ENCODE measurements at places on chromosomes 4 and X.

DNA sequence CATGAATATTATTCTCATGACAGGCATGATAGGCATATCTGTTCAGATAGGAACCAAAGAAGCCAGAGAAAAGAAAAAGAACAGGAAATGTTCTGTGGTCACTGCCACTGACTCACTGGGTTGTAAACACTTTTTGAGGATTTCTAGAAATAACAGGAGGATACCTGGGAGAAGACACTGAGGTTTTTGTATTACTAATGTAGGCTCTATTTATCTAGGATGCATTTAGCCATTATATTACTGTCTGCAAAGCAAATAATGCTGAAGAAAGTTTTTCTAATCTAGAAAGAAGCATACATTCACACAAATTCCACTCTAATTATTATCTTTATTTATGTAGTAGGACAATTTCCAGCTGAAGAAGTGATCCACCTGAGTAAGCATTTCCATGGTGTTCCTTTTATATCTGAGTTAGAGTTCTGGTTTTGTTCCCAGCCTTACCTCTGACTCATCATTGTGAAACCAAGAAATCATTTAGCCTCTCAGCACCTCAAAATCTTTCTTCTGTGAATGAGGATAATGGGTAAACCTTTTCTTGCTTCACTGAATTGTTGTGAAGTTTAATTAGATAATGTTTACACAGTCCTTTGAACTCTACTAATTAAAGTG lies 40.2 kb upstream of the EPGN start:
- DNase-seq = no peak

GRCh38 chr4:84808332-84808731 lies 158.2 kb downstream of the WDFY3 start:
- no peak for DNase-seq

DNA sequence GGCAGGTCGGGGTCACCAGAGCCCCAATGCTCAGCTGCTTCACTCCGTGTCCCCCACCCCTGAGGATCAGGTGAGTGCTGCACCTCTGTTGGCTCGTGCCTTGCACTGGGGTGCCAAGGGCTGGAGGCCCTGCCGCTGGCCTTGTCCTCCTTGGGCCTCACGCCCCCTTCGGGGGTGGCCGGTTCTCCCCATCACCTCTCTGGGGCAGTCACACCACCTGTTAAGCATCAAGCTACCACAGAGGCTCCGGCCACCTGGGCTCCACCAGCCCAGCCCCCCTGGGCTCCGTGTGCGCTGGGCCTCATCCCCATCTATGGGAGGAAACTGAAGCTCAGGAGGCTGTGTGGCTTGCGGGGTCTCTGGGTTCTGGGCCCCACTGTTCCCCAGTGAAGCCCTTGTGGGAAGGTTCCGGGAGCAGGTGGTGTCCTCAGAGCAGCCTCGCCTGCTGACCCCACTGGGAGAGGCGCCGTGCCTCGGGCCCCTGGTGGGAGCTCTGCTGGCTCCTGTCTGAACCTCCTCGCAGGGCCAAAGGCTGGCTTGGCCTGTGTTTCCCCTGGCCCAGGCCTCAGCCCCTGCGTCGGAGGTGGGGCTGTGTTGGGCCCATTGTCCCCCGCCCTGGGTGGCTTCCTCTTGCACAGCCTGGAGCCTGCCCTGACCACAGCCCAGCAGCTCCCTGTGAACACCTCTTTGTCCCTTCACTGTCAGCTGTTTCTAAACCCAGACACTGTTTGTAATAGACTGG lies 30.8 kb downstream of the DOK7 start:
- no peak for DNase-seq

DNA sequence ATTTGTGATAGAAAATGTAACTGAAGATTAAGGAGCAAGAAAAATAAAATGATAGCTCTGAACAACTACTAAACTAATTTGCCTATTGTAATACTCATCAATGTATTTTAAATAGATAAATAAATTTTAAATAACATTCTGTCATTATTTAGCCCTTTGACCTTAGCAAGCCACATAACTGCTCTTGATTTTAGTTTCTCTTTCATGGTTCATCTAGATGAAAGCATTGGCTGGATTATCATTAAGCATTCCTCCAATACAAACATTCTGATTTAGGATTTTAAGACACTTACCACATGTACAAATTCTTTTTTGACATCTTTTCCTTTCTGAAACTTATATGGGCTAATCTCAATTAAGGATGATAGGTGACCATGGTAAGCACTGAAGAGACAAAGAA lies 8.5 kb downstream of the ETNPPL start:
- no peak for DNase-seq

DNA sequence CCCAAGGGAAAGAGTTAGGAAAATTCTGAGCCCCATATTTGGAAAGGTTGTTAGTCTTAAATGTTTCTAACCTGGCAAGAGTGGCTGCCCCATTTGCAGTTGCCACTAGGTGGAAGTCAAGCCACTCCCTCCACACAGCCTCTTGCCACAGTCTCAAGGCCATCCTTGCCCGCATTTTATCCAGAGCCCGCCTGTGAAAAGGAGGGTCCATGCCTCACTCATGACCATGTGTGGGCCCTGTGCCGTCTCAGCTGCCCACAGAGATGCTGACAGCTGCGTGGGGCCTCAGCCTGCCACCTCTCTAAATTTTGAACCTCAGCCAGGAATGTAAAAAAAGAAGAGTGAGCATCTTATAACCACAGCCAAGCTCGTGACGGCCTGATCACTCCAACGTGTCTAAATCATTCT lies 201.5 kb upstream of the FAM241A start:
- no peak for DNase-seq

GRCh38 chrX:7953446-7953845 lies 26.2 kb upstream of the PNPLA4 start:
- no peak for DNase-seq

- DNase-seq = no peak
These were observed 45.9 kb downstream of the TSC22D3 start for GRCh38 chrX:107729558-107730297.

- no peak for DNase-seq
These were observed 28.1 kb downstream of the SLC25A43 start for GRCh38 chrX:119427024-119427794.

- DNase-seq = no peak
These were observed 52.8 kb downstream of the PRDM5 start for GRCh38 chr4:120869613-120870278.

DNA sequence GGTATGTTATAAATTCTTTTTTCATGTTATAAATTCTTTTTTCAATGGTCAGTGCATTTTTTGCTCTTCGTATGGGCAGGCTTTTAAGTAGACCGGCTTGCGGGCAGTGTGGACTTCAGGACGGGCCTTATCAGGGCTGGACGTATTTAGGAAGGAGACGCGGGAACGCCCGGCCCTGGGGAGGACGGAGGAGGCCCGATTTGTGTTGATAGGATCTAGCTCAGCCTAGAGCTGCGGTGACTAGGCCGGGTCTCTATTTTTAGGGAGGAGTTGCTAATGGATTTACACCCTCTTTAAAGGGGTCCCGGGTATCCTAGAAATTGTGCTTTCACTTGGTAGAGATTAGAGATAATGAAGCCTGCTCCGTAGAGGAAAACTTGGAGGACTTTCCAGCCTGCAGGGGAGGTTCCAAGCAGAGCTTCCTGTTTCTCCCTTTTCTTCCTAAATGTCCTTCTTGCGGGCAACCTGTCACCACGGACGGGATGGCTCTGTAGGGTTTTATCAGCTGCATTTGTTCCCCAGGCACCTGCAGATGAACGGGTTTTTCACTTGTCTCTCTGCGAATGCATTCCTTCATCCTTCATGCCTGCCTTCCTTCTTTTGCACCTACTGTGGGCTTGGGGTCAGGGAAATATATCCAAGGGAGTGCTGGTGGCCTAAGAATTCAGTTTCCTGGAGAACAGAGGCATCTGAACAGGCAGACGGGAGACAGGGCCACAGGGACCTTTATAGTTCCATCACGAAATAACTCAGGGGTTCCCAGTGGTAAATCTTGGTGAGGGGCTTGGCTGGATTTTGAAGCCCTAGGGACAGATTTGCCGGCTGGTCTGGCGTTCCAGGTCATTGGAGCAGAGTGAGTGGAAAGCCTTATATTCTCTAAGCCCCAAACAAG lies 1.4 kb downstream of the CD99 start:
- no peak for DNase-seq

GRCh38 chr4:40307627-40308497 lies 27.3 kb upstream of the CHRNA9 start:
- DNase-seq = peak; percentile 28

DNA sequence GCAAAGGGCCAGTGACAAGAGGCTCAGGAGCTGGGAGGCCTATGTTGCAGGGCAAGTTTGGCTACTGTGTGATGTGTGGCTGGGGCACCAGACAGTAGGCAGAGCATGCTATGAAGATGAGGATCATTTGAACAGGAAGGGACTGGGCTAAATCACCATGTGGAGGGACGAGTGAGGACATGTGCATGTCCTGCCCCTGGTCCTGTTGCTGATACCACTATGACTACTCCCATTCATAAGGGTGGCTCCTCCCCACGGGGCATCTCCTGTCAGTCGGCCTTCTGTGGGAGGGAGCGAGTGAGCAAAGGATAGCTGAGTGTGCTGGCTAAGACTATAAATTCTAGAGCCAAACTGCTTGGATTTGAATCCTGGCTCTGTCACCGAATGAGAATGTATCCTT lies 139.2 kb downstream of the TMEM164 start:
- DNase-seq = no peak

- no peak for DNase-seq
These were observed 119.0 kb upstream of the MYOZ2 start for GRCh38 chr4:119016636-119017035.

DNA sequence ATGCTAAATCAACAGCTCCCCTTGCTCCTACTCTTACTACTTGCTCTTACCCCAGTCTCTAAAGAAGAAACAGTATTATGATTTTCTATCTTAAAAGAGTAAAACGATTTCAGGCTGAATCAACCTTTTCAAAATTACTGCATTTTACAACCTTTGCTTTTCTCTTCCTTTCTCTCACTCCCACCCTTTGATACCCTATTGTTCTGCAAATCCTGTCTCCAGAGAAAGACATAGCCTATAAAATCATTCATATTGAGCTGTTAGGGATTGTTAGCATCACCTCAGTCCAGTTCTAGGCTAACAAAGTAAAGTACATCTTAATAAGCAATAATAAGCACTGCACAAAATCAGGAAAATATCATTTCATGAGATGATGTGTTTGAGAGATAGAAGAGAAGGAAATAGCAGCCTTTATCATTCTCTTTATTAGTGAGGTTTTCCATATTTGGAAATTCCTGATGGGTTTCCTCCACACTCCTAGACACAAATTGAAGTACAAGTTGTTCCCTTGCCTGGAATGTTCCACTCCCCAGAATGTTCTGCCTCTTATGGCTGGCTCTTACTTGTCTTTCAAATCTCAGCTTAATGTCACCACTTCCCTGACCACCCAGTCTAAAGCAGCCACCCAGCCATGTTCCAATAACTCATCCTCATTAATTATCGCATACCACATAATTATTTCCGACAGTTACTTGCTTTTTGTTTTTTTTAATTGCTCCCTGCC lies 219.7 kb downstream of the PALLD start:
- no peak for DNase-seq

GRCh38 chr4:107683873-107684272 lies 36.2 kb downstream of the PAPSS1 start:
- no peak for DNase-seq

GRCh38 chrX:153580700-153581386 lies 18.1 kb downstream of the CCNQ start:
- DNase-seq = no peak

GRCh38 chrX:112668476-112669409 lies 11.0 kb downstream of the LHFPL1 start:
- no peak for DNase-seq

- no peak for DNase-seq
These were observed at the start of gene PPEF2 for GRCh38 chr4:75902352-75902751. Gene PPEF2 (minus strand): TSS chr4:75902452. CDS start chr4:75896325, 6,127 bp downstream.

GRCh38 chr4:85688055-85688740 lies 213.2 kb downstream of the ARHGAP24 start:
- no peak for DNase-seq

DNA sequence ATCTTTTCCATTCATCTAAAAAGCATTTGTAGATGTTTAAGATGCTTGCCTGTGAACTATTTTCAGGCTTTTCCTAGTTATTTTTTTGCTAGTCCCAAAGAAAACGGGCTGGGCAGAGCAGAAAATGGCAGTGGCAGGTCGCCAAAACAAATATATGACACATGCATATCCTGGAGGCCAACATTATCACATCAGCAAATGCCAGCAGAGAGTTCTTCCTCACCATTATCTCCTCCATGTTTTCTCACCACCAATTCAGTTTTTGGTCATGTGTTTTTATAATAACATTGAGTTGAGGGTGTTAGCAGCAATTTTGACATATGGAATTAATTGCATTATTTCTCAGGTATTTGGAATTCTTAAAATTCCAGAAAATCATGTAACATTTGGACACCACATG lies 97.9 kb upstream of the EOLA2 start:
- no peak for DNase-seq

GRCh38 chr4:93446038-93446437 lies 382.5 kb upstream of the ATOH1 start:
- no peak for DNase-seq

DNA sequence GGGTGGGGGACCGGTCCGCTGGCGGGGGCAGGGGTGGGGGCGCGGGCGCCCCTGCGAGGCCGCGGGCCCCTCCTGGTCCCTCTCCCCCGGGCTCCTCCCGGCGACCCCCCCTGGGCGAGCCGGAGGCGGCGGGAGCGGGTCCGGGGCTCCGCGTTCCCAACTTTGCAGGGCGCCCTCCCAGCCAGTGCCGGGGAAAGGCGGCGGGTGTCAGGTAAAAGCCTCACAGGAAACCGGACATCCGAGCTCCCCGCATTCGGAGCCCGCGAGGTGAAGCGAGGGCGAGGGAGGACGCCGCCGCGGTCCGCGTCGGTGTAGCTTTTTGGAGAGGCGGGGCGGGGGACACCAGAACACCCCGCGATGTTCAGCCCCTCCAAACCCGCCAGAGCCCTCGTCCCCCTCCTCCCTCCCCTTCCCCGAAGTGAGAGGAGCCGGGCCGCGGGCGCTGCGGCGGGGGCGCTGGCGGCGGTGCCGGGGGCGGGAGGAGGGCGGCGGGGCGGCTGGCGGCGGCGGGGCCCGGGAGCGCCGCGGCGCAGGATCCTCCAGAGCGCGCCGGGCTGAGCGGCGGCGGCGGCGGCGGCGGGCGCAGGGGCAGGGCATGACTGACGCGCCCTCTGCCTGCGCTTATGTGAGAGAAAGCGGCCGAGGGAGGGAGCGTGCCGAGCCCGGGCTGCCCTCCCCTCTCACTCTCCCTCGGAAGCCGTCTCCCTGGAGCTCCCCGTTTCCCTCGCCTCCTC lies at the start of gene VEGFC:
Gene VEGFC, minus strand, starts transcription at position 597 of the 734 bp plus-strand sequence. CDS start 611 bp downstream, outside the sequence.
- DNase-seq = no peak

GRCh38 chr4:142274137-142274536 lies 572.0 kb downstream of the INPP4B start:
- no peak for DNase-seq

DNA sequence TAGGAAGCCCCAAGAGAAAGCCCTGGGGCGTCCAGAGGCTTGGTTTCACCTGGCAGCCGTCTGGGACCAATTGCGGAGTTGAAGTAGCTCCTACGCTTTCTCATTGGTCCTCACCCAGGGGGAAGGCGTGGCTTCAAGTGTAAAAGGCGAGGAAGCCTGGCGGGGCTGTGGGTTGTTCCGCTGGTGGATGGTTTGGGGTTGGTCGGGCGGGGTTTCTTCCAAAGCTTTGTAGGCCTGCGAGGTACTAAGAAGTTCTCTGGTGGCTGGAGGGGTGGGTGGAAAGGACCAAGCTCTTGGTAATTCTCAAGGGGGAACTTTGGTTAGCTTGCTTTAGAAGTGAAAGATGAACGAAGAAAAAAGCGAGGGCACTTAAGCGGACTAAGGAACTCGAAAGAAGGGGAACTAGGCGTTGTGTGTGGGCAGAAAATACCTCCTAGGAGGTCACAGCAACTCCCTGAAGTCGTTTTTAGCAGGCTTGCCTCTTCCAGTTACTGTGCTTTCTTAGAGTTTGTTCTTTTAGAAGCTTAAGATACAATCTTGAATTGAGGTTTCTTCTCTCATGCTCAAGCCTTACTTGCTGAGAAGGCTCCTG lies 36.6 kb downstream of the CCNG2 start:
- peak; percentile 55 for DNase-seq

- DNase-seq = no peak
These were observed 3.0 kb downstream of the PLXNB3 start for GRCh38 chrX:153766871-153767673.
